ENCODE measurements at places on chromosomes 5 and 9.

DNA sequence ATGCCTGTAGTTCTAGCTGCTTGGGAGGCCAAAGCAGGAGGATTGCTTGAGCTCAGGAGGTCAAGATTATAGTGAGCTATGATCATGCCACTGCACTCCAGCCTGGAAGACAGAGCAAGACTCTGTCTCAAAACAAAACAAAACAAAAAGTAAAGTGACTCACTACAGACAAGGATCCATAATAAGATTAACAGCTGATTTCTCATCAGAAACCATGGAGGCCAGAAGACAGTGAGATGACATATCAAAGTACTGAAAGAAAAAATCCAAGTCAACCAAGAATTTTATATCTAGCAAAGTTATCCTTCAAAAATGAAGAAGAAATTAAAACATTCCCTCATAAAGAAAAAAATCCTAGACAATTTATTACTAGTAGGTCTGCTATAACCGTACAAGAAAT, 69.4 kb upstream of the ZBTB43 start:
- DNase-seq = no peak

- no peak for DNase-seq
Measured at GRCh38 chr5:79552984-79553383, 39.0 kb upstream of the HOMER1 start.

GRCh38 chr9:35653611-35654010, 2.9 kb upstream of the SIT1 start:
- no peak for DNase-seq

- no peak for DNase-seq
Measured at GRCh38 chr9:37892063-37892462, 11.9 kb downstream of the SLC25A51 start.

DNA sequence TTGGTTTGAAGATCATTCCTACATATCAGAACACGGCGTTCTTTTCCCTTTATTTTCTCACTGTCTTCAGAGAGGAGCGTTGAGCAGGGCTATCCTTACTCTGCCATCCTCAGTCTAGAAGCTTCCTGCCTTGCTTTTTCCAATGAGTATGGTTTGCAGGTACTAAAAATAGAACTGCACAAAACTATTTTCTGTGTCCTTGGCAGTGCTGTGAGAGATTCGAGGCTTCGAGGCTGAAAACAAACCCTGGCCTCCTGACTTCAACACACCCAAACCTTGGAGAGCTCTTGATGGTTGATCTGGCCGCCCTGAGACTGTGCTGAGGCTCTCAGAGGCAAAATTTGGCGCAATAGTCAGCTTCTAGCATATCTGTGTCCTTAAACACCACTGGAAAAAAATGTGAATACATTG, 78.9 kb downstream of the GOLPH3 start:
- DNase-seq = no peak

- DNase-seq = no peak
Measured at GRCh38 chr9:131398204-131398603, 4.3 kb downstream of the PRRC2B start.

DNA sequence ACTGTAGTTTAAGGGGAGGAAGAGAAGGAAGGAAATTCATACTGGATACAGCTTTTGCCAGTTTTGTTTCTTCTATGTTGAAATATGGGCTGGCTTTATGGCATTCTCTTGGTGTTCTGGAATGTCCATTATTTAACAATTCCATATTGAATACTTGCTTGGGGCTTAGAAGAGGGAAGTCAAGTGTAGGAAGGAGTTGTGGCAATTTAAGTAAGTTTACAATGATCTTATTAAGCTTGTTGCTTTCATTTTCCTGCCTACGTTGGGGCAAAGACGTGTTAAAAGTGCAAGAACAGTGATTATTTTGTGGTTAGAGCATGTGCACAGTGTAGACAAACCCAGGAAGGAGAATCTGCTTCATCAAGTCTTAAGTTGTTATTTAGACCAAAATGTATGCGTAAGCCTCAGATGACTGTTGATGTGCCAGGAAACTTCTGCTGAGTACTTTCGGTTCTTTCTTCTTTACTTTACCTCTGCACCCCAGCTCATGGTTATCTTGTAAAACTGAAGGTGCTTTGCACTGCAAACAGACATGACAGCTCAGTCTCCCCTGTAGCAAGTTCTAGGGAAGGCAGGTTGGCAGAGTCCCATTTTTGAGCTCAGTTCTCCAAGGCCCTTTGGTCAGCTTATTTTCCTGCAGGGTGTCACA, 75.8 kb downstream of the F2RL2 start:
- DNase-seq = no peak

DNA sequence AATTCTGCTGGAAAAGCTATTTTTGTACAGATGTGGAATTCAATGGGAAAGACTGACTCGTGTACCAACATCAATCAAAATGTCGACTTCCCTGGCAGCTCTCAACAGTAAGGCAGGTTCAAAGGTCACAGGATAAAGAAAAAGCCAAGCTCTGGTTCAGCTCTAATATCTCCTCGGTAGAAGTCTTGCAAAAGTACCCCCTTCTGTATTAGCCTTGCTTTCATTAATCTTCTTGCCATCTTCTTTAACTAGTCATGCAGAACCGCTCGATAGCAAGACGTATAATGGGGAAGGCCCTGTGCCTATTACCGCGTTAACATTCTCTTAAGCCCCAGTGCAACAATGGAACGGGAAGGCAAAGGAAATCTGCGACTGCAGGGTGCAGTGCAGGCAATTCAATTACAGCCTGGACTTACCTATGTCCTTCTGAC, 201.2 kb downstream of the GAPVD1 start:
- DNase-seq = no peak

DNA sequence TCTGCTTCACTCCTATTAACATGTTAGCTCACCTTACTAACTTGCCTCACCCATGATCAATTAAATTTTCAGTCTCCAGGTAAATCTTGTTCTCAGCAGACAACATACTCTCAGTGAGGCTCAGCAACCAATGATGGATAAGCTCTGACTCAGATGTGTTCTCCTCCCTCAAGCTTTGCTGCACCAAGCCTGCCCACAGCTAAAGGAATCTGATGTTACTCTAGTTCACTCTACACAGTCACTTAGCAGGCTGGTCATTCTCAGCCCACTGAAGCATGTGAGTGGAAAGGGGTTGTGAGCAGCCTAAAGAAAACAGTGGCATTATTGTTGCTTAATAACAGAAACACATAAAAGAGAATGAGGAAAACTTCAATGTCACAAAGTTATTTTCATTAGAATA, 37.3 kb upstream of the CTNND2 start:
- DNase-seq = no peak

- peak; percentile 2 for DNase-seq
Measured at GRCh38 chr5:137629646-137630045, 106.2 kb downstream of the KLHL3 start.

DNA sequence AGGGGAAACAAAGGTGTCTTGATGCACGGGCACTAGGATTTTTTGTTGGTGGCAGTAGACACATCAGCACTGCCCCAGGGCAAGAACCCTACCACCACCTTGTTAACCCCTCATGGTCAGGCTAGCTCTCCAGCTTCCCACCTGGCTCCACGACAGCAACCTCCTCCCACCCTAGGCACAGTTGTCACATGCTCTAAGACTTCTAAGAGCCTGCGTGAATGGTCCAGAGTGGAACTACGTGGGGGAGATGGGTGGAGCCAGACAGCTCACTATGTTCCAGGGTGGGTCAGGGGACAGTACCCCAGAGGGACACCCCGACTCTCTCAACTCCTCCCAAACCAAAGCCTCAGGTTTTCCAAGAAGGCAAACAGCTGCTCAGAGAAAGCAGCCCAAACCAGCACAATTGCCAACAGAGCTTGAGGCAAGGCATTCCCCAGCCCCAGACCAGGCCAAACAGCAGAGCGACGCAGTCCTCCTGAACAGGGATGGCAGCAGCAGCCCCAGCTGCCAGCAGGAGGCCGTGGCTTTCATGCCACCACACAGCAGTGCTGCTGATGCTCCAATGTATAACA, 78.0 kb downstream of the NRG2 start:
- no peak for DNase-seq

DNA sequence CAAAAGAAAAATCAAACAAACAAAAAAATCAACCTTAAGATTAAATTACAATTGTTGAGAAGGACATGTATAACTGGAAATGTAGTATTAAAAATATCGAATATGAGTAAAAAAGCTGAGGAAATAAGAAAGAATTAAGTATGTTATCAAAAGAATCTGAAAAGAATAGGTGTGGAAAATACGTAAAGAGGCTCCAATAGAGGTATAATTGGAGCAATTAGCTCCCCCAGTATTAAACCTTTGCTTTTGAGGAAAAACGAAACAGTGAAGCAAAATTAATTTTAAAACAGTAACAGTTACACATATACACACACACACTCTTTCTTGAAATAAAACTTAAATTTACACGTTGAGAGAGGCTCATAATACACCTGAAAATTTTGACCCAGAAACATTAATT, 578.7 kb upstream of the ADAMTS16 start:
- no peak for DNase-seq

- no peak for DNase-seq
Measured at GRCh38 chr5:135230251-135230925, 168.6 kb downstream of the MACROH2A1 start.

- DNase-seq = no peak
Measured at GRCh38 chr5:137833463-137833862, 34.2 kb upstream of the MYOT start.

DNA sequence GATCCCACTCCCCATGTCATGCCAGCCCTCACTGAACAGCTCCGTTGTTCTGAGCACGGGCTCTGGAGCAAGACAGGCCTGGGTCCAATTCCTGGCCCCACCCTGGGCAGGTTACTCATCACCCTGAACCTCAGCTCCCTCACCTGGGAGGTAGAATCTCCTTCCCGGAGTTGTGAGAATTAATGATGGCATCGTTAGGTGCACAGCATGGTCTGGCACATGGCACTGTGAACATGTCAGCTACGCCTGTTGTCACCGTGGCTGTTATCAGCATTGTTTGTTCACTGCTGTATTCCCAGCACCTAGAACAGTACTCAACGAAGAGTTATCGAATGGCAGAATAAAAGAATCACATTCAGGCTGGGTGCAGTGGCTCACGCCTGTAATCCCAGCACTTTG, 43.0 kb downstream of the LRSAM1 start:
- DNase-seq = no peak

DNA sequence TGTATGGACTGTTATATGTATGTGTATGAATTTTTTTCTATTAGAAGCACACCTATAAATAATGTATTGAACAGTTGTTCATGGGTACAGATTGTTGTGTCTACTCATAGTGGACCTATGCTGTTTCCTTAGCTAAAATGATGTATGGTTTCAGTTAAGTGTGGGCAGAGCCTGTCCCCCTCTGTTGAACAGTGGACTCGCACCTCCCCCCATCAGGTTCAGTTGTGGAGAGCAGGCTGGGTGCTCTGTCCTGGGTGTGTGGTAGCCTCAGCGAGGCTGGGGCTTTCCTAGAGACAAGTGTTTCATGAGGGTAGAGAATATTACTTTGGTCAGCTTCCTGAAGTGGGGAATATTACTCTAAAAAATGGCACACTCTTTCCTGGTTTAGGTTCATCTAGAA, 47.4 kb upstream of the LRRTM2 start:
- DNase-seq = no peak

GRCh38 chr5:31786090-31786631, 147.2 kb downstream of the PDZD2 start:
- DNase-seq = no peak

GRCh38 chr5:53820802-53821171, 260.3 kb downstream of the NDUFS4 start:
- DNase-seq = no peak

Data from NCI-H1417 treated with DMSO at 0.1 percent for 48 hours (cell line).